BE2C (cell line): ENCODE measurements at places on chromosomes 2 and 18.

GRCh38 chr18:40371673-40372072, 1583.4 kb upstream of the PIK3C3 start:
- DNase-seq, result no peak

GRCh38 chr2:12649602-12650400, 66.9 kb upstream of the TRIB2 start:
- no peak for DNase-seq

GRCh38 chr2:28544922-28545589, 49.2 kb downstream of the PLB1 start:
- DNase-seq, result no peak

DNA sequence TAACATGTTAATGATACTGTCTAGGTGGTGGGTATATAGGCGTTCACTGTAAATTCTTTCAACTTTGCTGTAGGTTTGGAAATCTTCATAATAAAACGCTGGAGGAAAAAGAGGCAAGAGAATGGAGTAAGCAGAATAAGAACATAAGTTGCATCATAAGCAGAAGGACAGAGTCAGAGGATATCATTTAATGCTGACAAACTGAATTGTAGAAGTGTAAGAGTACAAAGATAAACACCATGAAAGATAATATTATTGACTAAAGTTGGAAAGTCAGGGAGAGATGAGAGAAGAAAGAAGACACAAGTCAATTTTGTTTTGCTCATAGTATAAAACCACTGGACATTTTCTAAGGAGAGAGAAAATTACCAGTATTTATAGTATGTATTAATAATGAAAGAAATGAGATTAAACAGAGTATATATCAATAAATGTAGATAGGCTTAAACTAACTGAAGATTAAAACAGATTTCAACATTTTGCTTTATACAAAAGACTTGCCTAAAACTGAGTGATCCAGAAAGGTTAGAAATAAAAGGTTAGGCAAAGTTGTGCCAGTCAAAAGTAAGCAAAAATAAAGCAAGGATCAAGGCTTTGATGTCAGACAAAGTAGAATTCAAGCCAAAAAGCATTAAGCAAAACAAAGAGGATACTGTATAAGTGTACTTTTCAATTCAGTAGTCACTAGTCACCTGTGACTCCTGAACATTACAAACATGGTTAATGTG, 42.4 kb upstream of the VIT start:
- DNase-seq, result no peak

- no peak for DNase-seq
These were observed 54.8 kb downstream of the ZNF407 start for GRCh38 chr18:74652392-74652988.

- DNase-seq, result no peak
These were observed 95.1 kb upstream of the SALL3 start for GRCh38 chr18:78884502-78884901.

DNA sequence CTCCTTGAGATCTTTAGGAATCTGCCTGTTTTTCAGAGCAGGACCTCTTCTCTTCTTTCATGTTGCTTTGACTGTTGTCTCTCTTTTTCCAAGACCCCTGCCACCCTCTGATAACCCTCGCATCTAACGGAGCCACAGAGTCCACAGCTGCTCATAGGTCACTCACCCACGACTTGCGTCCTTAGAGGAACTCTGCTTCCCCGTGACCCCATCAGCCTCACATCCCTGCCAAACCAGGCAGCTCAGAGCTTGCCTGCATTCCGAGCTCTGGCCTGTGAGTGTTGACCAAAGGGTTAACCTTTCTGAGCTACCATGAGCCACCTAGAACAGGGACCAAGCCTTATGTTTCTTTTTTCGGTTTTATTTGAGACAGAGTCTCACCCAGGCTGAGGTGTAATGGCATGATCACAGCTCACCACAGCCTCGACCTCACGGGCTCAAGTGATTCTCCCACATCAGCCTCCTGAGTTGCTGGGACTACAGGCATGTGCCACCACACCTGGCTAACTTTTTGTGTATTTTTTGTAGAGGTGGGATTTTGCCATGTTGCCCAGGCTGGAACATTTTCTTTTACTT, 36.4 kb downstream of the CABLES1 start:
- no peak for DNase-seq

DNA sequence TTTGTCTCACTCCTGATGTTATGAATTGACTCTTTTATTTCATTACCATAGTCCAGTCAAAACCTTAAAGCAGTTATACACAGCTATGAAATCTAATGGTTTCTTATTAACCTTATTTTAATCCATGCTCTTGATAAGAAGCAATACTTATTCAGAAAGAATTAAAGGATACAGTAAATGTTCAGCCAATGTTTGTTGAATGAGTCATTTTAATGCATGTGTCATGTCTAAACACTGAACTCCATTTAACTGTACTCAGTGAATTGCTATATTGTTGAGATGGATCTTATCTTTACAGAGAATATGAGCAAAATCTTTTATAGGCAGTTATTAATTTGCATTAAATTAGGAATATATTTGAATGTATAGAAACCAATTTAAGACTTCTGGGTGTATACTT, 135.1 kb upstream of the TFPI start:
- no peak for DNase-seq

DNA sequence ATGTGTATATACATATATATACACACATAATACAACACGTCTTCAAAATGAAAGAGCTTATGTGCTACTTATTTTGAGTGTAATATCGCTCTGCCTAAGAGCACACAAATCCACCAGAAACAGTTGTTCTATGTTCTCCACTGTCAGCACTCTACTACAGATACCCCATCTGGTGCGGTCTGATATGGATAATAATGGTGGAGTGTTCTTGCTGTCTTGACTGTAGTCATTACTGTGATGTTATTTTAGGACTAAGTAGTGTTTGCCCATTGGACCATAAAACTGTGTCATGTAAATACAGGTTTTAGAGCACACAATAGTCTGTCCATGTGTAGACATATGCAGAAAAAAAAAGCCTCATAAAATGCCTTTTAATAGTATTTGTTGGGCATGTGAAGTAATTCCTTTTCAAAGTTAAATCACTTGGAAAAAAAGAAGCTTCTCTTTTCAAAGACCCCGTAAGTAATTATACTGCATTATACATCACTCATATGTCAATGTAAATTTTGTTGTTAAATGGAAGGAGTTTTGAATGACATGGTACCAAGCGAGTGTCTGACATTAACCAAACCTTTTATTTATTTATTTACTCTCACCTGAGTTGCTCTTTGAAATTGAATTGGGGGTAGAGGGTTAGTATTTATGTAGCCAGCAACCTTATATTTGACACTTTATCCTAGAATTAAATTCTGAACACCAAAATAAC, 1249.2 kb upstream of the ZEB2 start:
- no peak for DNase-seq

- DNase-seq, result no peak
These were observed 690 bp downstream of the SDC1 start for GRCh38 chr2:20224164-20224715.

- no peak for DNase-seq
These were observed 30.1 kb downstream of the IDH1 start for GRCh38 chr2:208224802-208225201.

DNA sequence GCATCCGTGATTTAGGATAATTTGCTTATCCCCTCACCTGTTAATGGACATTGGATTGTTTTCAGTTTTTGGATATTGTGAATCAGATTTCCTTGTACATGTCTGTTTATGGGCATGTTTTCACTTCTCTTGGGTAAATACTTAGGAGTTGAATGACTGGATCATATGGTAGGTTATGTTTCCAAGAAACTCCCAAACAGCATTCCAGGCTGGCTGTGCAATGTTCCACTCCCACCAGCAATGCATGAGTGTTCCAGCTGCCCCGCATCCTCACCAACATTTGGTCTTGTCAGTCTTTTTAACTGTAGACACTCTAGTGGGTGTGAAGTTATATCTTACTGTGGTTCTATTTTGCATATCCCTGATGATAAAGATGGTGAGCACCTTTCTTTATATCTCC, 8.9 kb upstream of the LRRFIP1 start:
- no peak for DNase-seq

DNA sequence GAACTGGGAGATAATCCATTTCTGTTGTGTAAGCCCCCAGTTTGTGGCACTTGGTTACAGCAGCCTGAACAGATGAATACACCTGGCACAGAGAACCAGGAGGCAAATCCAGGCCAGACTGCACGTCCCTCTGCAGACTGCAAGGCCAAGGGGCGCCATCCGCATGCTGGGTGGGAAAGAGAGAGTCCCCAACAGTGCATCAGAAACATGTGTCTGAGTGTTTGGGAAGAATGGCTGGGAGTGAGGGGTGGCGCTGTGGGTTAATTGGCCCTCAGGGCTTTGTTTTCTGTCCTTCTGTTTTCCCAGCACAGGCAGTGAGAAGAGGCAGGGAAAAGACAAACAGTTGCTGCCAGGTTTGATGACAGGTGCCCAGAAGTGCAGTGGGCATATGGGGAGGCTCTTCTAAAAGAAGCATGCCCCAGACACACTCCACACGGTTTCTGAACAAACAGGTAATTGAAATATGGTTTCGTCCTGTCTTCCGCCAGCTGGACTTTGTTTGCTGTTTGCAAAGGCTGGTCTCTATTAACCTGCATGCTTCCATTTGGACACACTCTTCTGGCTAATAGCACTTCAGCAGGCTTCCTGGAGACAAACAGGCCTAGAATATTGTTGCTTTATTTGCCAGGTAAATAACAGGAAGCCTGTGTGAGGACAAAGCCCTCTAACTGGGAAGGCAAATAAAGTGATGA, 43.4 kb upstream of the SEC11C start:
- no peak for DNase-seq

- no peak for DNase-seq
These were observed 25.9 kb upstream of the IMPA2 start for GRCh38 chr18:11955239-11956029.

- DNase-seq, result no peak
These were observed 71.5 kb downstream of the THADA start for GRCh38 chr2:43524177-43524965.

DNA sequence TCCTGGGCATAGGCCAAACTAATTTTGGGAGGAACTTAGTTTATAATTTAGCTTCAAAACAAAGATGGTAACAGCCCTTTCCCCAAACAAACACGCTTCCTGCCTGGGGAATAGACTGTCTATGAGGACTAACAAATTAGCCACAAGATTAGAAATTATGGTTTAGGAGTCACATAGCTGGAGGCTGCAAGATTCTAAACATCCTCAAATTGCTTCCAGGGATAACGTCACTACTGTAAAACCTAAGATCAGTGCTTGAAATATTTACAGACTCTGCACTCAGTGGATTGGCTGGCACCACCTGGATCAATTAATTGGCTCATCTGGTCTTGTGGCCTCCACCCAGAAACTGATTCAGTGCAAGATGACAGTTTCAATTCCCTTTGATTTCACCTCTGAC, 118.0 kb upstream of the TACR1 start:
- DNase-seq, result no peak

DNA sequence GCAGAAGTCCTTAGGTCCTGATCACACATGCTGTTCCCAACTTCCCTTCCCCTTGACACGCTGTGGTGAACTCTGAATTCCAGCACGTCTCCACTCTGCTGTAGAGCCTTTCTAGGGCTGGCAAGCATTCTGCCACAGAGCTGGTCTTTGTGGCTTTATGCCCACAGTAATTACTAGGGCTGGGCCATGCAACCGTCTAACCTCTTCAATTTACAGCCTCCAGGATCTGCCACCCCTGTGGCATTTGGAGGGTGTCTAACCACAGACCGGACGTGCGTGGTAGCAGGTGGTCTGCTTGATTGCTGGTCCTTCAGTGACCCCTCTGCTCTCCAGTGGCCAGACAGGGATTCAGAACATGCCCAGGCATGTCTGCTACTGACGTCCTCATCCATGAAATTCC, 43.1 kb upstream of the TGFA start:
- DNase-seq, result no peak

- no peak for DNase-seq
These were observed 38.9 kb downstream of the METAP1D start for GRCh38 chr2:172038604-172039003.

DNA sequence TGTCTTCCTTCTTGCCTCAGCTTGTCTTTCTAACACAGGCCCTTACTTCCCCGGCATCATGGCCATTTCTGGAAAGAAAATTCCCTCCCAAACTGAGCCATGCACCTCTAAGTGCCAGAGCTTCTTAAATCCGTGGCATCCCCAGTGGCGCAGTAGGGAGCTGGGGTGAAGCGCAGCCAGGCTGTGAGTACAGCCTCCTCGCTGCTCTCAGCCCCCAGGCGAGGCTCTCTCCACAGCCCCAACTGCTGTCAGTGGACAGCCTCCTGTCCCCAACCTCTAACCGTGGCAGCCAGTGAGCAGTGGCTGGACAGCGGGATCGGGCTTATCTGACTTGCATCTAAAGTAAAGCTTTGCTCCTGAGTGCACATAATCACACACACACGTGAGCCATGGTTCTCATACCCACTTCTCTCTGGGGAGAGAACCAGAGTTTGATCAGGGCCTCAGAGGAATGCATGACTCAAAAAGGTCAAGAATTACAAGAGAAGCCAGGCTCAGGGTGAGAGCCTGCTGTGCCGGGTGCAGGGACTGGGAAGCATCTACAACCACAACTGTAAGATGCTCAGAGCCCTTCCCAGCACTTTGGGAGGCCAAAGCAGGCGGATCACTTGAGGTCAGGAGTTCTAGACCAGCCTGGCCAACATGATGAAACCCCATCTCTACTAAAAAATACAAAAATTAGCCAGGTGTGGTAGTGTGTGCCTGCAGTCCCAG, 50.7 kb downstream of the SFXN5 start:
- no peak for DNase-seq

- DNase-seq, result no peak
These were observed 15.3 kb downstream of the PMS1 start for GRCh38 chr2:189799531-189799930.

GRCh38 chr2:170929686-170930050, 615 bp downstream of the GORASP2 start:
- peak; percentile 33 for DNase-seq
